Activated T-helper 1 cell treated with anti-CD3 and anti-CD28 coated beads, Interleukin-12 subunit alpha, Interleukin-12 subunit beta, Interleukin-2, Interleukin-4 antibody, amounts not matched to agents 30 ng/mL and 10 ng/mL and 1 ng/mL, durations not matched to agents 14 hours and 24 hours and 36 hours (primary cell): ENCODE measurements at places on chromosomes 2 and 18.

DNA sequence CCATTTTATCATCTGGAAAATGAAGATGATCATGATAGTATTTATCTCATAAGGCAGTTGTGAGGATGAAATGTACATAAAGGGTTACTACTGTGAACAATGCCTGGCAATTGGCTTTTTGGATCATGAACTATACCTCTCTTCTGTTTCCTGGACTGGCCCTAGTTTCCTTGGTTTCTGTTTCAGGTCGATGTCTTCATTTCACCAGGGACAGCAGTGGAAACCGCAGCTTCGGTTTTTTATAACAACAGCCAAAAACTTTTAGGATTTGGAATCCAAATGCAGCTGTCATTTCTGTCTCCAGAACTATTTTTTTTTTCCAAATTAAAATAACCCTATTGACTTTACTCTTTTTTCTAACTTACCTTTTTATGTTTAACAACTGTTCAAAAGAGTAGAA, 425.1 kb downstream of the RND3 start:
- no peak for DNase-seq

- DNase-seq = peak; percentile 70
These were observed 261.0 kb upstream of the CXCR4 start for GRCh38 chr2:136378712-136379595.

DNA sequence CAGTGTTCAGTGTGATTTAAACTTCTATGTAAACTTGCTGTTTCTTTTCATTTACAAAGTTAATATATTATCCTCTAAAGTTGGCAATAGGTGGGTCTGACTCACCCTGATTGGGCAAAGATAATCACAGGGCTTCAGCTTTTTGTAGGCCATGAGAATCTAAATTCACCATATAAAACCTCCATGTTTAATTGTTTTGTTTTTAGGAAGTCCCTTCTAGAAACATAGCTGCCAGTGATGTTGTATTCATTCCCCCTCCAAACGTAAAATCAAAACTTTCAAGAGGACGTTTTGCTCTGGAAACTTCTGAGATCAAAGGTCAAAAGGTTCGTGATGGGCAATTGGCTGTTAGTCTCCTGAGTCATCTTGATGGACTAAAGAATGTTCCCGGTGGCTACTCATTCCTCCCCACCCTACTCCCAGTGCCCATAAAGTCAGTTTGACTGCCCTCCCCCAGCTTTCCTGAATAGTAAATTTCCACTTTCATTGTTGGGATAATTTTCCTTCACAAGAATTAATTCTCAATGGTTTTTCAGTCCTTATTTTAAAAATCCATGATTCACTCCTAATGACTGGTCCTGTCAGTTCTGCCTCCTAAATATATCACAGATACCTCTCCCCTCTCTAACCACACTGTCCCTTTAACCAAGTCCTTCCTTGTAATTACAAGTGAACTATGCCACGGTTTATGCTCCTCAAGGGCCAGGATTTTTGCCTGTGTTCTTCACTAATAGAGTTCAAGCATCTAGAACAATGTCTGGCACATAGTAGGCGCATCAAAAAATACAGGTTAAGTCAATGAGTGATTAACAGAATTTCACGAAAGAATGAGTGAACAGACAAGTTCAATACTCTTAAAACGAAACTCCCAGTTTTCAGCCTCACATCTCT, 164.4 kb upstream of the VRK2 start:
- DNase-seq = no peak

DNA sequence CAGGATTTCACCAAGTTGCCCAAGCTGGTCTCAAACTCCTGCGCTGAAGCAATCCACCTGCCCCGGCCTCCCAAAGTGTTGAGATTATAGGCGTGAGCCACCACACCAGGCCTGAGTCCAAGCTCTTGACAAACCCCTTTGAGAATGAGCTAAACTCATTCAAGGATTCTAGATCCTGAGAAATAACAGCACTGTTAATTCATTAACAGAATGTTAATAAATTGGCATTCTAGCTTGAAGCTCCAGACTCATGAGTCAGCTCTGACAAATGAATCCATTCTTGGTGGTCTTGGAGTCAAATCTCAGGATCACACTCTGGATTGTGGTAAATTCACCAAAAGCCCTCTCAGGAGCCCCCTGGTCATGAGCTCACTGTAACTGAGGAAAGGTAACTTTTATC, 1.8 kb downstream of the NARS1 start:
- no peak for DNase-seq

DNA sequence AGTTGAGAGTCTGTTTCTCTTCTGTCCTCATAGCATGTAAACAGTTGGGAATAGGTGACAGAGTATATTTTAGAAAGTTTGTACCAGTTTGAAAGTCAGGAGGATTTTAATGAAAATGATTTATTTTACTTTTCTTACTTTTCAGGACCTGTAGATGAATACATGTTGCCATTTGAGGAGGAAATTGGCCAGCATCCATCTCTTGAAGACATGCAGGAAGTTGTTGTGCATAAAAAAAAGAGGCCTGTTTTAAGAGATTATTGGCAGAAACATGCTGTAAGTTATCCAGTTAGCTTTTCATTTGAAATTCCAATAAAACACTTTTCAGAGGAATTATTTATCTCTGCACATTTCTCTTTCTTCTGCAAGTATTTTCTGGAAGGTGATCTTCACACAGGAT, 81.1 kb downstream of the ACVR2A start:
- DNase-seq = no peak

DNA sequence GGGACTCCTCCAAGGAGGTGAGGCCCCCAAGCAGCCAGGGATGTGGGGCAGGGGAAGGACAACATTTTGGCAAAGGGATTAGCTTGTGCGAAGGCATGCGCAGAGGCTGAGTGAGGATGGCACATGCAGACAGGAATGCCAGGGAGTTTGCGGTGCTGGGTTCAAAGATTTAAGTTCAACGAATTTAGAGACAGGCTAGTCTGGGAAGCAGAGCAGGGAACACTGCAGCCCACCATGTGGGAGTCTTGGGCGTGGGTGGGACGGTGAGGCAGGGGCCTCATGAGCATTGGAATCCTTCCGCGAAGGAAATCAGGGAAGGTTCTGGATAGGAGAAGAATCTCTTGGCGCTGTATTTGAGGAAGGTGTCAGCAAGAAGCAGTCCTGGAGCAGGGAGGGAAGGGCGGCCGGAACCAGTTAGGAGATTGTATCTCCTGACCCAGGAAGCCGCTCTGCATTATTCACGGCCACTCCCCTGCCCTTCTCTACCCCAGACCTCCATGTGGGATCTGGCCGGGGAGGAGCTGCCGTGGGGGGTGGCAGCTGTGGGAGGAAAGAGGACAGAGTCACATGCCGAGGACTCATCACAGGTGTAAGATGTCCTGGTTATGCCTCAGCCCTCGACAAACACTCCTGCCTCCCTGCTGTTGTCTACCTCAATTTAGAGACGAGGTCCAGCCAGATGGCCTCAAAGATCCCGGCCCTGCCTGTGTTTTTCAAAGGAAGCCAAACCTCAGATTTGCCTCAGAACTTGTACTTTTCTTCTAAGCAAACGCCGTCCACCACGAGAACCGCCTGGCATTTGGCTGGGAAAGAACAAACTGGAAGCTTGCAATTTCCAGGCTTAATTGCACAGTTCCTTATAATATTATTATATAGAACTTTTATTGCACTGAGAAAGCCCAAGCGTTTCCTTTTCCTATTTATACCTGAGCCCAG, 123.7 kb upstream of the SMAD2 start:
- no peak for DNase-seq

DNA sequence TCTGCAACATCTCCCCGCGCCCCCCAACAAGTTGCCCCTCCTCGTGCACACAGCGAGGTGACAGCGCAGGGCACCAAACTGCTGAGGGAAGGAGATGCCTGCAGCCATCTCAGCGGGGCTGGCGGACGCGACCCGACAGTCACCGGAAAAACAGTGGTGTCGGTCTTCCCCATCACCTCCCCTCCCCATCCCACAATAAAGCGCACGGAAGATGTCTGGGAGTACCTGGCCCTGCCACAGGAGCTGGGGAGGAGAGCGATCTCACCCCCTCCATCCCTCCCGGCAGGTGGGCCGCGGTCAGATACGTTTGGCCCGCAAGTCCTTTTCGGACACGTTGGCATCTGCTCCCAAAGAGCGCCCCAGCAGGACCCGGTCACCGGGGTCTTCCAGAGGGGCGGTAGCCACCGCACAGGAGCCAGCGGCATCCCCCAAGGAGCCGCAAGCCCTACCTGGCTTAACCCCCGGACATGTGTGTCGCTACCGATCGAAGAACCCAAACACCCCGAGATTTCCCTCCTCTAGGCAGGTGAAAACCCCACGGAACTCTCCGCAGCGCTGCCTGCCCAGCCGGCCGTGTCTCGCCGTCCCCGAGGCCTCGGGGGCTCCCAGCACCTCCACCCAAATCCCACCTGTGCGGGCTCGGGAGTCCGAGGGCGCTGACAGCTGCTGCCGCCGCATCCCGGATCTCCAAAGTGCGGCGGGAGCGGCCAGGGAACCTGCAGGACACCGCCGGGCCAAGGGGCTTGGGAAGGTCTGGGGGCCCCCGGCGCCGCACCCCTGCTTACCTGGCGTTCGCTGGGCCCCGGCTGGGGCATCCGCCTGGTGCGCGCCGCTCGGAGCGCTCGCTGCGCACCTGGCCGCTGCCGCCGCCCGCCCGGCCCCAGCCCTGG, 657 bp downstream of the ATP8B1 start:
- no peak for DNase-seq

DNA sequence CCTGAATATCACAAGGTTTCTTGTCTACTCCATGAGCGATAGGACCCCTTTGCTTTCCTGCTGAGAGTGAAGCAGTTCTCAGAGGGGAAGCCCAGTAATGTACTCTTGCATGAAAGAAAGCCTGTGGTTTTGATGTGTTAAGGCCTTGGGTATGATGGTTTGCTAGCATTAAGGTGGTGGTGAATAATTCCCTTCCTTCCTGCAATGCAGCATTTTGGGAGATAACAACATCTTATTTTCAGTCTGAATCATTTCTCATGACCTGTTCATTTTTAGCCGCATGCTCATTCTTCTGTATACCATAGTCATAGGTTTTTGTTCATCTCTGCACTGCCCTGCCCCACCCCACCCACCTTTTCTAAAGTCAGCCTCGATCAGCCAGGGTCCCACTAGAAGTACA, 66.2 kb downstream of the HNMT start:
- DNase-seq = no peak

DNA sequence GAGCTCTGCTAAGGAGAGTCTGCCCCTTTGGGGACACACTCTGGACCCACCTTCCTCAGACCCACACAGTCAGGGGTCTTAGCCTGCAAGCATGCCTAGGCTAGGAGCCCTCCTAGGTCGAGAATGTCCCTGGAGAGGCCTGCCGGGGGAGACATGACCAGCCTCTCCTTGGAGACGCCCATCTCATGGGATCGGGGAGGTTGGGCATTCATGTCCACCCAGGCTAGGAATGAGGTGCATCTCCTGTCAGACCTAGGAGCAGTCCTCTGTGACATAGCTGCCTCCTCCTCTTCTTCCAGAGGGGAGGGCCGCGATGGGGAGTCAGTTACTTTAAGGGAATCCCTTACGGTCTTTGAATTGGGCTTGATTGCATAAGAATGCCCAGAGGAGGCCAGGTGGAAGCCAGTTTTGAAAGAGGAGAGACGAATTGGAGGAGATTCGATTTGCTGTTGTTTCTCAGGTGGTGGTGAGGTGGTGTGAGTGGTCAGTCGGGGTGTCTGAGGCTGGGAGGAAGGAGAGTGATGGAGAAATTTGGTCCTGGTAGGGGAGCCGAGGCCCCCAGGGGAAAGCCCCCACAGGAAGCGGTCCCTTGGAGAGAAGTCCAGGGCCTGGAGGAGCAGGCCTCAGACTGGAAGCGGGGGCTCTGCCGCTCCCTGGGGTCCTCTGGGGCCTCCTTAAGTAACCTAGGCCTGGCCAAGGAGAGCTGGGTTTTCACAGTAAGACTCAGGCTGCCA, 241.3 kb downstream of the DYSF start:
- no peak for DNase-seq

- DNase-seq = no peak
These were observed 24.0 kb upstream of the PELI1 start for GRCh38 chr2:64168201-64168600.

- no peak for DNase-seq
These were observed 3.5 kb downstream of the ACTR2 start for GRCh38 chr2:65231121-65231520.

- DNase-seq = no peak
These were observed 36.1 kb upstream of the TNFRSF11A start for GRCh38 chr18:62289047-62289446.

DNA sequence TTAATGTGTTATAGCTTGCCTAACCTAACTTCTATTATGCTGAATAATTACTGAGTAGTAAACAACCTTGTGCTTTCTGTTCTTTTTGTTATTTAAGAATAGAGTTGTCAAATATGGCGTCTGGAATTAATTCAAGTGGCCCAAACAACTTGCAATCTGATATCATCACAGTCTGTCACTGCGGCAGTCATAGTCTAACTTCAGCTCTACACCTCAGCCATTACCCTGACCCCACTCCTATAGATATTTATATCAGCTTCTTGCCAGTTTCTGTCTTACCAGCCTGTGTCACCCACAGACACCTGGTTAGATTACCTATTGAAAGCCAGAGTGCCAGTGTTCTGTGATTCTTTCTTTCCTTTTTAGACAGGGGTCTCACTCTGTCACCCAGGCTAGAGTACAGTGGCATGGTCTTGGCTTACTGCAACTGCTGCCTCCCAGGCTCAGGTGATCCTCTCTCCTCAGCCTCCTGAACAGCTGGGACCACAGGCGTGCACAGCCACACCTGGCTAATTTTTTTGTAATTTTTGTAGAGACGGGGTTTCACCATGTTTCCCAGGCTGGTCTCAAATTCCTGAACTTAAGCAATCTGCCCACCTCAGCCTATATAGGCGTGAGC, 14.1 kb upstream of the KLHL41 start:
- DNase-seq = no peak

GRCh38 chr2:7405861-7406715, 488.9 kb downstream of the RNF144A start:
- DNase-seq = no peak

- DNase-seq = no peak
These were observed 137.9 kb downstream of the ATAD2B start for GRCh38 chr2:23789012-23789411.

GRCh38 chr2:61632276-61633169, 94.4 kb upstream of the XPO1 start:
- no peak for DNase-seq

- DNase-seq = no peak
These were observed 140.1 kb downstream of the EXOC6B start for GRCh38 chr2:72685638-72686213.

- no peak for DNase-seq
These were observed 128.3 kb downstream of the AFF3 start for GRCh38 chr2:100013892-100014677.

DNA sequence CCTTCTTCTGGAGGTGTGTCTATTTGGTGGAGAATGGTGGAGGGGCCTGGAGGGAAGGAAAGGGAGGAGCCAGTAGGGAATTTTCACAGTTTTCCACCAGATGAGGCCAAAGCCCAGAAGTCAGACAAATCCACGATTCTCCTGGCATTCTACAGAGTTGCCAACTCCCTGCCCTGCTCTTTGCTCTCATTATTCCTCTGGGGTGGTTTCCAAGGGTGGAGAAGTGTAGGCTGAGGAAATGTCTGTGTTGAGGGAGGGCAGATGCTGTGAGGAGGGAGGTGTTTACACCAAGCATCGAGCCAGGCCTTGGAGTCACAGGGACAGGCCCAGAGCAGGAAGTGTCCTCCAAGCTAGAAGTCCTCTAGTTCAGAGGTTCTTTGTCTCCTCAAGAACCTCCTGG, 124.1 kb upstream of the LGALSL start:
- no peak for DNase-seq

- no peak for DNase-seq
These were observed 94.4 kb downstream of the MGAT5 start for GRCh38 chr2:134348239-134348638.

- no peak for DNase-seq
These were observed 237.4 kb downstream of the RNF144A start for GRCh38 chr2:7154656-7155055.

GRCh38 chr2:38381381-38382143, 4.5 kb upstream of the ATL2 start:
- no peak for DNase-seq
